Upper lobe of right lung (tissue), 1 donor: ENCODE measurements at places on chromosomes 7 and 10. TPM values are rescaled to one million over a fixed set of nuclear protein-coding genes. Genes with fewer than 3 reads are reported as not detected.

DNA sequence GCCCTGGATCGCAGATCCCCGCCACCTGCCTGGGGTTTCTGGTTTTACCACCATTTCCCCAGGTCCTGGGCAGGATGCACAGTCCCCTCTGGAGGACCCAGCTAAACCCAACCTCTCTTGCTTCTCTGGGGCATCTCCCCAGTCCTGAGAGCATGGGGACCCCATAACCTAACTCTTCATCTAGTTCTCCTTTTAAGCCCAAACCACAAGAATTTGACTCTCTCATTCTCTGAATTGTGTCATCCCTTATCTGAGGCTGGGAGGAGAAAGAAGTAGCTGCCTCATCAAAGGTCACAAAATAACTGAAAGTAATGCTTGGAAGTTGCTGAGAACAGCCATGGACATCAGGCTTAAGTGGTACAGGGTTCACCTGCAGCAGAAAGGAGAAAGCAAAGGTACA is 159.9 kb downstream of the FGFR2 start:
- no peaks in the 10 kb centered on the region for H3K36me3 ChIP-seq
- no peaks in the 10 kb centered on the region for H3K27me3 ChIP-seq

DNA sequence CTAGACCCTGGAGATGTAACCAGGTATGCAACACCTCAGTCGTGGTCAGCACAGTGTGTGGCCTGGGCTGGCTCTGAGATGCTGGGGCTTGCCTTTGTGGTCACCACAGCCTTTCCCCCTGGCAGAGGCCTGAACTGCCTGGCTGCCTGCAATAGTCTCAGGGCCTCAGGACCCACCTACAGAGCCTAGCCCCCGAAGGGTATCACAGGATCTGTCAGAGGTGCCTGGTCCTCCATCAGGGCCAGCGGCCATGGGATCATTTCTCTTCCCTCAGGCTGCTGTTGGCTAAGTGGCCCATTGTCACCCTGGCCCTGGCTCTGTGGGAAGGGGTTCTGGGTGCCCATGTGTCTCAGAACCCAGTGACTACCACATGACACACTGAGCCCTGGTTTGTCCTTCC is 141.6 kb downstream of the CYP26A1 start:
- no peaks in the 10 kb centered on the region for H3K4me1 ChIP-seq
- H3K36me3 ChIP-seq: no peaks in the 10 kb centered on the region
- no peaks in the 10 kb centered on the region for H3K27me3 ChIP-seq
- no peak overlapping the region for H3K27ac ChIP-seq
- no peak overlapping the region for H3K4me3 ChIP-seq

GRCh38 chr7:99369767-99370391 is 4.7 kb upstream of the ARPC1B start:
- no peaks in the 10 kb centered on the region for H3K27me3 ChIP-seq
- peak overlapping the region; percentile 71 for H3K27ac ChIP-seq
- H3K36me3 ChIP-seq: peaks cover 30% of the 10 kb centered on the region
- no peak overlapping the region for H3K4me3 ChIP-seq
- peaks cover 20% of the 10 kb centered on the region for H3K4me1 ChIP-seq
- no peak for DNase-seq

GRCh38 chr7:12436896-12437535 is 33.4 kb upstream of the VWDE start:
- H3K27me3 ChIP-seq: peaks cover 4% of the 10 kb centered on the region
- DNase-seq: no peak
- H3K27ac ChIP-seq: no peak overlapping the region
- no peaks in the 10 kb centered on the region for H3K4me1 ChIP-seq
- H3K4me3 ChIP-seq: no peak overlapping the region

GRCh38 chr10:104300736-104301292 is 31.8 kb downstream of the GSTO2 start:
- peaks cover 33% of the 10 kb centered on the region for H3K4me1 ChIP-seq
- no peak for DNase-seq
- H3K4me3 ChIP-seq: no peak overlapping the region
- H3K27me3 ChIP-seq: no peaks in the 10 kb centered on the region
- peak overlapping the region; percentile 63 for H3K27ac ChIP-seq

- H3K4me1 ChIP-seq: no peaks in the 10 kb centered on the region
- H3K27me3 ChIP-seq: no peaks in the 10 kb centered on the region
- no peak overlapping the region for H3K4me3 ChIP-seq
- DNase-seq: no peak
- no peaks in the 10 kb centered on the region for H3K36me3 ChIP-seq
Measured at GRCh38 chr10:36669615-36670352, 455.6 kb upstream of the ANKRD30A start.

- no peak overlapping the region for H3K27ac ChIP-seq
- no peaks in the 10 kb centered on the region for H3K27me3 ChIP-seq
- peaks cover 10% of the 10 kb centered on the region for H3K36me3 ChIP-seq
- DNase-seq: no peak
Measured at GRCh38 chr10:124663766-124664360, 80.3 kb downstream of the FAM53B start.

DNA sequence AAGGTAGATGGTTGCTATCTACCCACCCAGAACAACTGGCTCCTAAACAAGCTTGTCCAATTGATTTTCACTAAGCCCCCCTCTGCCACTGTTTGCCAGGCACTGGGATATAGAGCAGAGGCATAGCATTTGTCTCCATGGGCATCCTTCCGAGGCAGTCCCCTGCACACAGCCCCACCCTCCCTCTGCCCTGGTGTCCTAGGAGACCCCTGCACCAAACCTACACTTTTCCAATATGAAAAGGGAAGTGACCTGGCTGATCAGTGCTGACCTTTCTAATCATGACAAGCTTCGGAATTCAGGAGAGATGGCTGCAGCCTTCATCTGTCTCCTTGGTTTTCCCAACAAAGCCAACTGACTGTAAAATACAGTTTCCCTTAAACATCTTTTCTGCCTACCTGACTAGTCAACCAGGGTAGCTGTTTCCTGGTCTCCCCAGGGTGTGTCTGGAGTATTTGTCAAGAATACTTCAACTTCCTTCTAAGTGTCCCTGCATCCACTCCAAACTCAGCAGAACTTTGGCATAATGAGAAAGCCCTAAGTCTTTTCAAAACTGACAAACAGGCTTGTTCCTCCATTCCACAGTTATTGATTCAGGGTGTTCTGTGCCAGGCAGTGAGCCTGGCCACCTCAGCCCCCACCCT is 7.6 kb upstream of the SLC18A3 start:
- peak; percentile 16 for DNase-seq
- no peaks in the 10 kb centered on the region for H3K36me3 ChIP-seq
- no peak overlapping the region for H3K4me3 ChIP-seq
- no peaks in the 10 kb centered on the region for H3K4me1 ChIP-seq
- peaks cover 25% of the 10 kb centered on the region for H3K27me3 ChIP-seq
- H3K27ac ChIP-seq: no peak overlapping the region

GRCh38 chr10:73871295-73872189 is 2.8 kb downstream of the CAMK2G start:
- no peak overlapping the region for H3K27ac ChIP-seq
- peaks cover 9% of the 10 kb centered on the region for H3K36me3 ChIP-seq
- H3K4me3 ChIP-seq: no peak overlapping the region
- H3K4me1 ChIP-seq: peaks cover 37% of the 10 kb centered on the region

DNA sequence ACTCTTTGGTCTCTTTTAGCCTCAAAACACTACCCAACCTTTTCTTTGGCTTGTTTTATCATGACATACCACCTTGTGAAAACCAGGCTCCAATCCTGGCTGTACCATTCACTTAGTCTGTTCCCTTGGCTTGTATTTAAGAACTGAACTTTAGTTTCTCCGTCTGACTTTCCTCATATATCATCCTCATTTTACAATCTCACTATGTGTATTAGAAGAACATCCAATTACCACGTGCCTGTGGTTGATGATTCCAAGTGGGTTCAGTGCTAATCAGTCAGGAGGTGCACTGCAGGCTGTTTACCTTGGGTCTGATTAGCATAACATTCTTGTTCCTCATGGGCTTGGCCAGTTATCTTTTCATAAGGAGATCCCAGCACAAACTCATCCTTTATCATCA is 144.8 kb upstream of the KLF14 start:
- H3K27ac ChIP-seq: no peak overlapping the region
- H3K36me3 ChIP-seq: peaks cover 93% of the 10 kb centered on the region
- H3K27me3 ChIP-seq: no peaks in the 10 kb centered on the region
- no peak overlapping the region for H3K4me3 ChIP-seq

GRCh38 chr10:71390461-71390835 is 6.3 kb upstream of the CDH23 start:
- no peak for DNase-seq
- H3K27ac ChIP-seq: no peak overlapping the region
- no peaks in the 10 kb centered on the region for H3K4me1 ChIP-seq
- no peaks in the 10 kb centered on the region for H3K36me3 ChIP-seq
- peaks cover under 1% of the 10 kb centered on the region for H3K27me3 ChIP-seq

GRCh38 chr7:105878746-105879605 is 2.6 kb upstream of the ATXN7L1 start:
- H3K27me3 ChIP-seq: no peaks in the 10 kb centered on the region
- H3K36me3 ChIP-seq: no peaks in the 10 kb centered on the region
- no peak overlapping the region for H3K27ac ChIP-seq
- H3K4me1 ChIP-seq: no peaks in the 10 kb centered on the region

DNA sequence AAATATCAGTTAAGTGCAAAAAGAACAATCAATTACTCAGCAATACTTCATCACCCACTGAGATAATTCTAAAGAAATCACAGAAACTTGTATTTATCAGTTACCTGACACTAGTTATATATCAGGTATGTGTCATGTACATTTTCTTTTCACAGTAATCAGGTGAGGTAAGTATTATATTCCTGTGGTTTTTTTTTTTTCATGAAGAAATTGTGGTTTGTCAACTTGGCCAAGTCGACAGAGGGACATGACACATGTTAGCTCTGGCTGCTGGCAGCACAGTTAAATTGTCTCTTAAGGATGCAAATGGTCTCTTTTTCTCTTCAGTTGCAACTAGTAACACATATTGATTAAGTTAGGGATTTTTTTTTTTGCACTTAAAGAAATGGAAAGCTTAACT is 13.7 kb upstream of the GPR141 start:
- no peak overlapping the region for H3K4me3 ChIP-seq
- H3K27me3 ChIP-seq: no peaks in the 10 kb centered on the region
- no peak for DNase-seq
- no peak overlapping the region for H3K27ac ChIP-seq
- H3K4me1 ChIP-seq: no peaks in the 10 kb centered on the region

GRCh38 chr10:65570143-65571010 is 1355.5 kb upstream of the LRRTM3 start:
- H3K27me3 ChIP-seq: no peaks in the 10 kb centered on the region
- H3K36me3 ChIP-seq: no peaks in the 10 kb centered on the region
- H3K4me1 ChIP-seq: no peaks in the 10 kb centered on the region
- H3K4me3 ChIP-seq: peak overlapping the region; percentile 56
- peak; percentile 70 for DNase-seq
- no peak overlapping the region for H3K27ac ChIP-seq

GRCh38 chr7:134520130-134520529 is 7.2 kb upstream of the AKR1B10 start:
- no peak overlapping the region for H3K4me3 ChIP-seq
- H3K36me3 ChIP-seq: no peaks in the 10 kb centered on the region
- peaks cover 9% of the 10 kb centered on the region for H3K27me3 ChIP-seq
- H3K27ac ChIP-seq: no peak overlapping the region
- H3K4me1 ChIP-seq: no peaks in the 10 kb centered on the region

DNA sequence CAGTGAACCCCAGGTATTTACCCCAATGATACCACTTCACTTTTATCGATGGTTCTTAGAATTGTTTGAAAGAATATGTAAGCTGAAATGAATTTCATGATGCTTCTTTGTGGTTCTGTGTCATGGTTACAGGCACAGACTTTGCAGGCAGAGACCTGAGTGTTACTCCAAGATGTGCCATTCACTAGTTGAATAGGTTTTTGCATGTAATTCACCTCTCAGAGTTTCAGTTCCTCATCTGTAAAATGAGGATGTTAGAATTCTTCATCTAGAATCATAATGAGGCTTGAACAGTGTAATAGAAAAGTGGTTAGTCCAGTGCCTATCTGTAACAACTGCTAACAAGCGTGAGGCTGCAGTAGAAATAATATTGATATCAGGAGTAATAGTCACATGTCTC is 54.6 kb downstream of the VSTM2A start:
- no peaks in the 10 kb centered on the region for H3K36me3 ChIP-seq
- H3K4me1 ChIP-seq: no peaks in the 10 kb centered on the region
- H3K27ac ChIP-seq: no peak overlapping the region
- H3K4me3 ChIP-seq: no peak overlapping the region

DNA sequence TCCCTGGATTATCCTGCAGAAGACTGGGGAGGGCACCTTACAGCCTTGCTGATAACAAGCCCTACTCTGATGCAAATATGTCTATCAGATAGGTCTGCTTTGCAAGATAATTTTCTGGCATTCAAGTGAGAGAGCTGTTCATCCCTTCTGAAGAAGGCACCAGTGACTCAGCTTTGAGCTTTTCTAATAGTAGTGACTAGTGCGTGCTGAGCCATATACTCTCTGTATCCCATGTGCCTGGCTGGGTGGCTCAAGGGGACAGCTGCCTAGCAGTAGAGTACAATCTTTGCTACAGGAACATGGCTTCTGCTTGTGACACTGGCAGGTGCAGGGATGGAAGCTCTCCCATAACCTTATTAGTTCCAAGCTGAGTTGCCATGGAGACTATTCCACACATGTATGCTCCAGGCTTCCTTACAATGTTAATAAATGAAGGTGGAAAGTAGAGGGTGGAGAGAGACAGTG is 35.0 kb upstream of the ABCB4 start:
- no peak overlapping the region for H3K4me3 ChIP-seq
- DNase-seq: no peak
- no peaks in the 10 kb centered on the region for H3K36me3 ChIP-seq
- no peaks in the 10 kb centered on the region for H3K4me1 ChIP-seq

- H3K4me3 ChIP-seq: no peak overlapping the region
- H3K36me3 ChIP-seq: no peaks in the 10 kb centered on the region
- no peak overlapping the region for H3K27ac ChIP-seq
- no peak for DNase-seq
Measured at GRCh38 chr10:130864961-130865818, 446.3 kb downstream of the TCERG1L start.

The CCL26 gene
- total RNA-seq: 1.2 TPM

The DKK1 gene
- total RNA-seq: 3.7 TPM

The SUPV3L1 gene
- total RNA-seq: 21.0 TPM

The FLNC gene
- 7.7 TPM for total RNA-seq

The NPY gene
- not detected for total RNA-seq

The GALNT17 gene
- total RNA-seq: 7.1 TPM

The TMEM72 gene
- not detected for total RNA-seq

The CALHM1 gene
- total RNA-seq: not detected

The VSTM4 gene
- 19.5 TPM for total RNA-seq

The P4HA1 gene
- 51.8 TPM for total RNA-seq

The NACAD gene
- total RNA-seq: 2.3 TPM

The TAC1 gene
- total RNA-seq: not detected

The EPO gene
- not detected for total RNA-seq
